ENCODE measurements at places on chromosomes 3 and 15. TPM values are rescaled to one million over a fixed set of nuclear protein-coding genes. Genes with fewer than 3 reads are reported as not detected.

GRCh38 chr15:100113351-100114080 is 228.3 kb downstream of the ADAMTS17 start:
- DNase-seq = peak; percentile 48

DNA sequence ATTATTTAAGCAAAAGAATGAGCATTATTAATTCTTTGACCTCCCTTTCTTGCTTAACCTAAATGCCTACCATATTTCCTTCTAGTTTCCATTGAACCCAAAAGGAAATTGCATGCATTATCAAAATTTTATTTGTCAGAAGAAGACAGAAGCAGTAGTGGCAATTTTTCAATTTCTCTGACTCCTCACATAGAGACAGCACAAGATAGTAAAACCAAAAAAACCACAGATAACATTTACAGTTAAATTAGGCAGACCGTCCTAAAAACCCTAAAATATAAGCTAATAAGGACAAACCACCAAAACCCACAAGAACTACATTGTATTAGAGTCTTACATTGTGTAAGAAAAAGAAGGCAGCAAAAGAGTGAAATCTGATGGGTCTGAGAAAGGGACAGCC is 27.1 kb downstream of the GOLGB1 start:
- no peak for DNase-seq

GRCh38 chr3:55611121-55611520 is 124.0 kb upstream of the WNT5A start:
- DNase-seq = no peak

Gene GOLGA8A
- 52.5 TPM for total RNA-seq

DNA sequence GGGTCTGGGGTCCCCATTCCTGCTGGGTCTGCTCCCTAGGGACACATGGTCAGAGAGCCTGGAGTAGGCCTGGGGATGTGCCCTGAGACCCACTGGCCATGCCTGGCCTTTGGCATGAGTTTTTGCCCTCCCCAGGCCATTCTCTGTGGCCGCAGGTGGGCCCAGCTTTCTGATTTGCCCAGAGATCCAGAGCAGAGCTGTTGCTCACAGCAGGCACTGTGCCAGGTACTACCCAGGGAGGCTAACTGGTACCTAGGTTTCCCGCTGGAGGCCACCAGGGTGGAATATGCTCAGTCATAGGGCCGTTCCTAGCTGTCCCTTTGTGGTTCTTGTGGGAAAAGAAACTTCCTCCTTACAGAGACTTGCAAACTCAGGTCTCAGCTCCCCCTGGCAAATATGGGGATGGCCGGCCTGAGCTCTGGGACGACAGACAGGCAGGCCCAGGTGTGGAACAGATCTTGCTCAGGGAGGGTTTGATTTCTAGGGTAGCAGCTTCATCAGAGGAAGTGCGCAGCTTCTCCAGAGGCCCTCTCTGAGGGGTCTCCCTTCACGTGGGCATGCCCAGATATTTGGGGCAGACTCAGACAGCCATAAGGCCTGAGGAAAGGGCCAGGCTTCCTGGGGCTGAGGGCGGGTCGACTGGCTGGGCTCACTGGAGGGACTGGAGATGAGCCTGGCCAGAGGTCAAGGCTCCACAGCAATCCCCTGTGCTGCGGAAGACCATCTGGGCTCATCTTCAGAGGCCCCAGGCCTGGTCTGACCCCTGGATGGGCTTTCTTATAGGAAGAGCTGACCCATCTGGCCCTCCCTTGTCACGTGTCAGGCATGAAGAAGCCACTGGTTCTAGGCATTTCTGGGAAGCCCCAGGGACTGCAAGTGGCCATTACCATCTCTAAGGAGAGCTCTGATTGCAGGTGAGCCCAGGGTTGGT is 28.0 kb downstream of the ACAA1 start:
- peak; percentile 62 for DNase-seq

Gene ISLR
- total RNA-seq = 69.4 TPM

Gene GCHFR
- 13.6 TPM for total RNA-seq

Gene ARHGEF26
- 6.3 TPM for total RNA-seq

Gene FANCD2
- 18.0 TPM for total RNA-seq

DNA sequence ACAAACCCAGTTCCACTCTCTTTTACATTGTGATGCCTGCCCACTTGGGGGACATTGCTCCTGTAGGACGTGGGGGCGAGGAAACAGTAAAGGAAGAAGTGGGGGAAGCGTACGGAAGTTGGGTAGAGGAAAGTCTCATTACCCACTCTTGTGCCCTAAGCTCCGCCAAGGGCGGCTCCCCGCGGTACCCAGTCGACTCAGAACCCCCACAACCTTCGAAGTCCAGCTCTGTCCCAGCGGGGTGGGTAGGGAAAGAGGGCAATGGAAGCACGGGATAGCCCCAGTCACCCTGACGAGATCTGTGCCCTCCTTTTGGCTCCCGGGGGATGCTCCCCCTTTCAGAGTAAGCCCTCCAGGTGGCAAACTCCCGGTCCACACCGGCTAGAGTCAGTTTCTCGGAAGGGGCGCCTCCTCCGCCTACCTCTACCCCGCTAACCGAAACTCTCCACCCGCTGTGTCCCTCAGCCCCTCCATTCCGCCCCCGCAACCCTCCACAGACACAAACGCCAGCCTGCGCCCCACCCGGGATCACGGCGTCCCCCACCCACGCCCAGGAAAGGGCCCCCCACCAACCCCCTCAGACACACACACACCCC is 527 bp downstream of the CSNK1G1 start:
- no peak for DNase-seq

DNA sequence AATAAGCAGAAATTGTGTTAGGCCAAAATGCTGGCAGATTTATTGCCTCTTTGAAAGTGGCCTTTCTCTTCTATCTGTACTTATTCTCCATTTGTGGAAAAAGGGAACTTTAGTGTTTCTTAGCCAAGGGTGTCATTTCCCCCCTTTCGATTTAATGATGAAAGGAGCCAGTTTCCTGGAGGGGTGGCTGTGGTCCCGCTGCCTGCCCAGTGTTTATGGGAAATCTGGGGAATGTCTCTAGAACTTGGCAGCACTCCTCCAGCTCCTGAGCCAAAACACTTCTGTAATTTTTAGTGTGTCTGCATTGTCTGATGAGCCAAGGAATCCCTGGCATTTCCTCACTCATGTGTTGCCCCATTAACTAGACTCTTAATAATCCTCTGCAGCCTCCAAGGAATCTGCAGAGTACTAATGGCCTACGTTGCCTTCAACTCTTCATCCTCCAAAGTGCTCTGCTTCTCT is 448.8 kb downstream of the GRM7 start:
- no peak for DNase-seq

Gene STX19
- total RNA-seq = 0.95 TPM

Gene ITIH1
- total RNA-seq = 1.8 TPM

DNA sequence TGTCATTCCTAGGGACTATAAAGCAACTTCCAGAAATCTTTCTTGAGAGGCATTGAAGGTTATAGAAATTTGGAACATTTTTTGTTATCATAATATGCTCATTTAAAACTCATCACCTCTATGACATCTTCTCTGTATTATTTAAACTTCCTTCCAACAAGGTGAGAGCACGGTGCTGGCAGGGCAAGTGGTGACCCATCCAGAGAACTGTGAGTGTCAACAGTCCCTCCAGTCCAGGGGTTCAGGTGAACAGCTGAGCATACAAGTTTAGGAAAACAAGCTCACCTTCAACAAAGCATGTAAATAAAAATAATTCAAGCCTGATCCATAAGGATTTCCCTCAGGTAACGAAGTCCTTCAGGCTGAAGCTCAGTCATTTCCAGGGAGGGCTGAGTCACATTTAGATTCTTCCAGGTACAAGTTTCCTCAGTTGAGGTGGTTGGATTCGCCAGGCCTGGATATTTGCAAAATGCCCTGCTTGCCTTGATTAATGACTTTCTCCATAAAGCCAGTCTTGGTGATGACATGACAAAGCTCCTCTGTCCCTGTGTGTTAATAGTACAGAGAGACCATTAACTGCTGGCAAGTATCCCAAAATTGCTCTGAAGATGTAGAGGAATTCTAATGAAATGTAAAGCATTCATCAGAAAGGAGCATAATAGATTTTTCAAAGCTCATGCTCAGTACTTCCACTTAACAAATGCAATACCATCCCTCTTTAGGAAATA is 263.6 kb upstream of the GADL1 start:
- no peak for DNase-seq

- no peak for DNase-seq
These were observed 417.6 kb upstream of the CDIN1 start for GRCh38 chr15:36161771-36162212.

DNA sequence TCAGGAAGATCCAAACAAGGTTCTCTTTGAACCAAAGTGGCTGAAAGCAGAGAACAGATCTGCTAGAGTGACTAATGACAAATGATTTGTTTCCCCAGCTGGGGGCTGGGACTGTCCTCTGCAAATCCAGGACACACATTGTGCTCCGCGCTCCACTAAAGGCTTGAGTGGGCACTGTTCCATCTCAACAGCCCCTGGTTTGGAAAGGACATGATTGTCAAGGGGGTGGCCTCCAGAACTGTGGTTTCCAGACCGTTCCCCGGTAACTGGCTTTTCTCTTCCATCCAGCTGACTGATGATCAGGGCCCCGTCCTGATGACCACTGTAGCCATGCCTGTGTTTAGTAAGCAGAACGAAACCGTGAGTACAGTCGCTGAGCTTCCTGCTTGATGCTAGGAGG is 91.0 kb downstream of the LRTM1 start:
- DNase-seq = no peak

DNA sequence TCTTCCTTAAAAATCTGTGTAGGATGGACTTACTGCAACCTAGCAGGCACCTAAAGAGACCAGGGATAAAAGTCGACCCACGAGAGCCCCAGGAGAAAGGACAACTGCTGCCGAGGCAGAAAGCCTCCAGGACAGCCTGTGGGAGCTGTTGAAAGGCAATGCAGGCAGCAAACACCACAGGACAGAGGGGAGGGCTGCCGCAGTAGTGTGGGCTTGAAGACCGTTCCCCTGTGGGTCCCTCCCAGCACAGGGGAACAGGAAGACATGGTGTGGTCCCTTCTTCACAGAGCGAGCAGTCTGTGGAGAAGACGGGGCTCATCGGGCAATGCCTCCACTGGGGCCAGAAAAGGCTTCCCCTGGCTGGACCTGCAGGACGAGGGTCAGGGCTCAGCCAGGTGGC is 58.5 kb upstream of the GATA2 start:
- DNase-seq = no peak

Gene TMIE
- total RNA-seq = 0.27 TPM

Gene AQR
- total RNA-seq = 37.8 TPM

GRCh38 chr3:46448721-46449120 is 16.0 kb downstream of the LTF start:
- DNase-seq = no peak

GRCh38 chr3:155746703-155747102 is 1.8 kb upstream of the PLCH1 start:
- DNase-seq = no peak

Gene EEF1AKMT4
- total RNA-seq = 2.4 TPM

GRCh38 chr3:182244222-182244971 is 532.7 kb downstream of the SOX2 start:
- no peak for DNase-seq

- no peak for DNase-seq
These were observed 13.2 kb upstream of the NMB start for GRCh38 chr15:84671211-84671610.

- no peak for DNase-seq
These were observed 2.7 kb upstream of the LIPH start for GRCh38 chr3:185555101-185555501.

Gene ROBO2
- total RNA-seq = 13.2 TPM

DNA sequence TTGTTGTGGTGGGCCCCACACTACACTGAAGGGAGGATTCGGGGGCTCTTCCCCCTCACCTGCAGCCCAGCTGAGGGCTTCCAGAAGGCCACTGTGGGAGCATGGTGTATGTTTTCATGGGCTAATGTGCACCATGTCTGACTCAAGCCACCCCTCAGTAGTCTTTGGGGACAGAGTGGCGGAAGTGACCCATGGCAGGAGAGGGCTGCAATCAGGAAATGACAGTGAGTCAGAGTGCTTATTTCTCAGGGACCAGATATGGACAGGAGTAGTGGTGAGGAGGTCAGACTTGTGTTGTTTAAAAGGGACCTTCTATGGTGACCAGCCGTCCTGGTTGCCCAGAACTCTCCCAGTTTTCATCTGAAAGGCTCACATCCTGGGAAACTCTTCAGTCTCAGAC is 32.8 kb upstream of the SLC9A9 start:
- no peak for DNase-seq

Gene ADAMTS9
- 33.1 TPM for total RNA-seq

- DNase-seq = no peak
These were observed 230.6 kb downstream of the NEK10 start for GRCh38 chr3:27138562-27138961.

- no peak for DNase-seq
These were observed 48.0 kb upstream of the TSPAN3 start for GRCh38 chr15:77118882-77119321.

Gene COL6A5
- 0.15 TPM for total RNA-seq

- no peak for DNase-seq
These were observed 13.1 kb upstream of the OCA2 start for GRCh38 chr15:28112101-28112760.

Gene IMPG2
- total RNA-seq = 1.0 TPM

- no peak for DNase-seq
These were observed 62.9 kb downstream of the ATG7 start for GRCh38 chr3:11335056-11335608.

Gene NR1I2
- total RNA-seq = 1.0 TPM

DNA sequence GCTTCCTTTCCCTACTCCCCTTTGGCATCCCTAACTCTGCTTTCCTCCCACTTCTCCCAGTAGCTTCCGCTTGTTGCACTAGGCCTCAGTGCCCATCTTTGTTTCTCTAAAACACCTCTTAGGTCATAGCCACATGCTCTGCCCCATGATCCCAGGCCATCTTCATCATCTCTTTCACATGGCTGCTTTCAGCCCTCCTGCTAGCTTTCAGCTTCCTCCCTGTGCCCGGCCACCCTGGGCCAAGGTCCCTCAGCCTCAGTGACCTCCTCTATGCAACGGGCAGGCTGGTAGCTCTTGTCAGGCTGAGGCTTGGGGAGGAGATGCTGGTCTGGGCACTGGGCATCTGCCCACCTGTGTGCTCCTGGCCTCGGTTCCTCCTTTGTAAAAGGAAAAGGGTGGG is 2.3 kb downstream of the PLEKHO2 start:
- no peak for DNase-seq

- no peak for DNase-seq
These were observed 1.4 kb downstream of the U2SURP start for GRCh38 chr3:143002727-143003126.

DNA sequence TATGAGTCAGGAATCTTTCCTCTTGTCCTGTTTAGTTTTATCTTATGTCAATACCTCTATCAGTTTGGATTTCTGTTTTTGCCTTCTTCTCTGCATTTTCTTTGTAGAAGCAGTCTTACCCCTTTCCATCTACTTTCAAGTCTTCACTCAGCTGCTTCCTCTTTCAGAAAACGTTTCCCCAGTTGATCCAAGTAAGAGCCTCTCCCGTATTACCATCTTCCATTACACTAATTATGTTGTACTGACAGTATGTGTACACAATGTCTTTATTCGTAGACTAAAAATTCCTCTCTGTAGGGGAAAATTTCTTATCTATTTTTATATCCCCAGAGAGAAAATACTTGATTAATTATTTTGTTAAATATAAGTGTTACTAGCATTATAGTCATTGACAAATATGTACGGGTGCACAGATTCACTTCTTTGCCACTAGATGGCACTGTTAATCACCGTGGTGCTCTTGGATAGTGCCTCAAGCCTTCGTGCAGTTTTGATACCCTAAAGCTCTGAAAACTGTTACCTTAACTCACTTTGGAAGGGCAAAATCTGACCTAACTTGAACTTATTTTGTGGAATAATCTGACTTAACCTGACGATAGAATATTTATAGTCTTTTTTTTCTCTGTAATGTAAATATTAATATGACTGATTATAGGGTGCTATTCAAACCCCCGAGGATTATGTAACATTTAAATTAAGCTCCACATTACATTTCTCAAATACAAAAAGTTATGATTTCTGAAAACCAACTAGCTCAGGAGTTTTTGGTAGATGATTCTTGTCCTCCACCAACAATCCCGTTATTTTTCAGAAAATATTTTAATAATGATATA is 74.2 kb upstream of the POU1F1 start:
- no peak for DNase-seq

All from spleen (tissue), 13 donors.